ENCODE measurements at places on chromosomes 4 and X. TPM values are rescaled to one million over a fixed set of nuclear protein-coding genes. Genes with fewer than 3 reads are reported as not detected.

GRCh38 chrX:18542131-18542530, 116.7 kb downstream of the CDKL5 start:
- DNase-seq: no peak

- no peak for DNase-seq
Measured at GRCh38 chr4:74942918-74943253, 10.0 kb downstream of the PARM1 start.

DNA sequence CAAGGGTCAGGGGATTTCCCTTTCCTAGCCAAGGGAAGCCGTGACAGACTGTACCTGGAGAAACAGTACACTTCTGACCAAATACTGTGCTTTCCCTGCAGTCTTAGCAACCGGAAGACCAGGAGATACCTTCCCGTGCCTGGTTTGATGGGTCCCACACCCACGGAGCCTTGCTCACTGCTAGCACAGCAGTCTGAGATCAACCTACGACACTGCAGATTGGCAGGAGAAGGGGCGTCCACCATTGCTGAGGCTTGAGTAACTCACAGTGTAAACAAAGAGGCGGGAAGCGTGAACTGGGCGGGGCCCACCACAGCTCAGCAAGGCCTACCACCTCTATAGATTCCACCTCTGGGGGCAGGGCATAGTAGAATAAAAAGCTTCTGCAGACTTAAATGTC, 48.7 kb upstream of the SRD5A3 start:
- no peak for DNase-seq

Gene RNF128
- total RNA-seq: 22.2 TPM

Gene CEP44
- total RNA-seq: 13.5 TPM

Gene SPANXA2
- total RNA-seq: not detected

Gene SLC30A9
- 63.5 TPM for total RNA-seq

Gene HDX
- total RNA-seq: 2.9 TPM

Gene GJB1
- 351 TPM for total RNA-seq

Measured in SK-MEL-5 (cell line).